A549 treated with CORT108297 at 1 μM for 4 hours (cell line): ENCODE measurements at places on chromosomes 11 and 22. TPM values are rescaled to one million over a fixed set of nuclear protein-coding genes. Genes with fewer than 3 reads are reported as not detected.

Gene MOGAT2
- not detected in 5 replicates for total RNA-seq

Gene EXPH5
- 0.01 to 0.05 TPM (median 0.02 TPM) in 5 replicates for total RNA-seq

Gene PICK1
- total RNA-seq, result 10.2 to 12.4 TPM (median 11.8 TPM) in 5 replicates

Gene TH
- total RNA-seq, result 0.06 to 0.23 TPM in 2 of 5 replicates, not detected in the others

Gene KLHL35
- 0.63 to 1.8 TPM (median 1.1 TPM) in 5 replicates for total RNA-seq

Gene PRSS23
- 429 to 546 TPM (median 498 TPM) in 5 replicates for total RNA-seq

Gene APOL3
- 0.07 to 0.10 TPM in 2 of 5 replicates, not detected in the others for total RNA-seq

Gene C11orf16
- not detected in 5 replicates for total RNA-seq

Gene CCND1
- 175 to 256 TPM (median 222 TPM) in 5 replicates for total RNA-seq

Gene ARSA
- total RNA-seq, result 18.8 to 26.8 TPM (median 24.2 TPM) in 5 replicates

Gene MYOD1
- total RNA-seq, result not detected in 5 replicates

Gene RTN4R
- 5.8 to 13.3 TPM (median 11.6 TPM) in 5 replicates for total RNA-seq

Gene MAJIN
- total RNA-seq, result not detected in 5 replicates

Gene PRG2
- 0.08 TPM in 1 of 5 replicates, not detected in the others for total RNA-seq

Gene NXPE1
- not detected in 5 replicates for total RNA-seq

Gene BCR
- total RNA-seq, result 11.7 to 15.5 TPM (median 15.5 TPM) in 5 replicates

Gene TECTA
- total RNA-seq, result 0.03 to 0.14 TPM (median 0.10 TPM) in 4 of 5 replicates, not detected in the other

Gene OOSP1
- not detected in 5 replicates for total RNA-seq

Gene NDUFA6
- total RNA-seq, result 62.9 to 68.3 TPM (median 67.0 TPM) in 5 replicates

Gene NXPE4
- not detected in 5 replicates for total RNA-seq

Gene FOLR1
- 0.08 to 0.13 TPM (median 0.10 TPM) in 4 of 5 replicates, not detected in the other for total RNA-seq

Gene ASCL2
- total RNA-seq, result 0.06 to 0.09 TPM in 2 of 5 replicates, not detected in the others
